Kidney epithelial cell (primary cell): ENCODE measurements at places on chromosomes 3 and 15. TPM values are rescaled to one million over a fixed set of nuclear protein-coding genes. Genes with fewer than 3 reads are reported as not detected.

DNA sequence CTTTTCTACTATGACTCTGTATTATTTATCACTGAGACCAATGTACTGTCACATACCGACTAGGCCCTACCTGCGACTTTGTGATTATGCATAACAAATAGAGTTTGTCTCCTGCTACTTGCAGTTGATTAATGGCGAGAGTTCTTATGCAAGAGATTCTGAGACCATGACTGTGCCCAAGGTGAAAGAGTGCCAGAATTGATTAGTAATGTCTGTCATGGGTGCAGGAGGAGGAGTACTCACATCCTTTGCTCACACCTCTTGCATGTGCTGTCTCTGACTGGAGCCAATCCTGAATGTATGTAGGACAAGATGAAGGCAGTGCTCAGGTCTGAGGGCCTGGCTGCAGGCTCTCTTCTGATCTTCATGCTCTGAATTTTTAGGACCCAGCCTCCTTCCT, 260.7 kb downstream of the THSD4 start:
- no peak for DNase-seq

DNA sequence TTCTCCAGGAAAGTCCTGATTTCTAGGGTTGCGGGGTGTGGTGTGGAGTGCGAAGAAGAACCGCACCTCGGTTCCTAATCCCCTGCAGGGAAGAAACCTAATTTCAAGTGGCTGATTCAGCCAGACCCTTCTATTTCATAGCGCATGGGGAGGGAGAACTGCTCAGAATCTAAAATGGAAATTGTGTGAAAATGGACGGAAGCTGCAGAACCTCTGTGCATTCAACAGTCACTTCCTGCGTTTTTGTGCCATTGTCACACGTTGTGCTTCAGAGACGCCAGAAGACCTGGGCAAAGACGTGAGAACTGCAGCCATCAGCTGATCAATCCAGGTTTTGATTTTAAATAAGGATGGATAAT, 1.2 kb downstream of the SIDT1 start:
- no peak for DNase-seq

- DNase-seq = no peak
Measured at GRCh38 chr3:190424108-190424477, 25.6 kb downstream of the TMEM207 start.

DLEC1 gene
- total RNA-seq = 0.17 TPM in 1 of 2 replicates, not detected in the other

GRCh38 chr3:173599673-173600072, 202.1 kb downstream of the NLGN1 start:
- no peak for DNase-seq

CYP11A1 gene
- 2.0 and 2.9 TPM in 2 replicates for total RNA-seq

RBP2 gene
- total RNA-seq = not detected in 2 replicates

DNA sequence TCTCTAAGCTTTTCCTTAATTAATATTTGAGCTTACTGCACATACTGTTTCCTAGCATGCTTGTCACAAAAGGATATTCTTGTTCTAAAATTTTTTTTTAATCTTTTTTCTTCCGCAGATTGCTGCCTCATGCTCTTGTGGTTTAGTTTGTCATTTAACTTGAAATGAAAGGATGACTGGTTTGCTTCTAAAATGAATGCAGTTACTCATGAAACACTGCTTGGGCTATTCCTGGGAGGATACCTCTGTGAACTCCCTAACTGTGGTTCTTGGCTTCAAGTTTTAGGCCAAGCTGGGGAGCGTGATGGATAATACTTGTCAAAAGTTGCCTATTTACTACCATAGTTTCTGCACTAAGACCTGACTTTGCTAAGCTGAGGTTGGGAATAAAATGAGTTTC, 64.0 kb downstream of the USP13 start:
- peak; percentile 54 for DNase-seq

DNA sequence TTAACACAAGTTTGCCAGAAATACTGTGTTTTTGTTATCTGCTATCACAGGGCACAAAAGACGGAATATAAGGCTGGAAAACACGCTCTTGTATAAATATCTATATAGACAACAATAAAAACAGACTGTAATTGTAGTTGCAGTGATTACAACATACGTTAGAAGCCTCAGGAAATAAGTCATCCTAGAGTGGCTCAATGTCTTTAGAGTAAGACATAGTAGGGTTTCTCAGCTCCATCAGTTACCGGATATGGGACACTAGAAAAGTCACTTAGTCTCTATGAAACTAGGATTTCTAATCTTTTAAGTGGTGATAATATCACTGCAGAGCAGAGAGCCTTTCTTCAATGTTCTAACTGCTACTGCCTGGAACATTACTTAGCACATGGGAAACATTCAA, 208.8 kb downstream of the STAG1 start:
- DNase-seq = no peak

DNA sequence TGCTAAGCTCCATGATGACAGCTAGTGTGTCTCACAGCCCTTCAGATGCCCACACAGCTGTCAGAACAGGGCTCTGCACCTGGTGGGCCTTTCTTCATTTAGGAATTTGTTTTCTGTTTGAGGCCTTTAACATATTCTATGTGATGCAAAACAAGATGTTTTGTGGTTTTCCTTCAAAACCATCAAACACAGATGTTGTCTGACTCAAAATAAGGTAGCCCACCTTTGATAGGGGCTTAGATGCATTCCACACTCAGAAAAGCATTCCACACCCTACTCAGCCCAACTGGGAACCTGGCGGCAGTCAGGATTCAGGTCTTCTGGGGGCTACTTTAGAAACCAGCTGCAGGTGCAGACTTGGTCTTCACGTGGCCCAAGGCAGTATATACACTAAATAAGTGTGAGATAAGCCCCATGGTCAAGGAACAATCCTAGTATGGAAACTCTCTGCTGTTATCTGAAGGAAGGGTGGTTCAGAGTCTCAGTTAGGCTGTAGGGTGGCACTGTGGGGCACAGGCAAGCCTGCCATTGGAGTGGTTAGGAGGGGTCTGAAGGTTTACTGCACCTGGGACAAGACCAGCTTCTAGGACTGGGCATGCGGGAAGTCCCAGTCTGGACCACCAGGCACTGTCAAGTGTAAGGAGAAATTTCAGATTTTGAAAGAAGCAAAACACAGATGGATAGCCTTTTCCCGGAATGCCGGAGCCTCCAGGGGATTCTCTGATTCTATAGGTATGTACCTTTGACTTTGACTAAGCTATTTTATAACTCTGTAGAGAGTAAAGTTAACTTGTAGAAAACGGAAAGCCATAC, 20.1 kb downstream of the LRRC2 start:
- no peak for DNase-seq

LTK gene
- total RNA-seq = 7.9 and 11.5 TPM in 2 replicates
